ENCODE measurements at places on chromosomes 11 and 22.

- DNase-seq: no peak
These were observed 94.9 kb upstream of the SEPTIN5 start for GRCh38 chr22:19619144-19620009.

- DNase-seq: no peak
These were observed 108.5 kb downstream of the TP53I11 start for GRCh38 chr11:44842220-44842619.

- no peak for DNase-seq
These were observed 307.8 kb downstream of the MN1 start for GRCh38 chr22:27493796-27494195.

- DNase-seq: no peak
These were observed 288.3 kb downstream of the CADM1 start for GRCh38 chr11:115215694-115216617.

GRCh38 chr11:117989351-117990102 is 3.3 kb downstream of the IL10RA start:
- DNase-seq: no peak

DNA sequence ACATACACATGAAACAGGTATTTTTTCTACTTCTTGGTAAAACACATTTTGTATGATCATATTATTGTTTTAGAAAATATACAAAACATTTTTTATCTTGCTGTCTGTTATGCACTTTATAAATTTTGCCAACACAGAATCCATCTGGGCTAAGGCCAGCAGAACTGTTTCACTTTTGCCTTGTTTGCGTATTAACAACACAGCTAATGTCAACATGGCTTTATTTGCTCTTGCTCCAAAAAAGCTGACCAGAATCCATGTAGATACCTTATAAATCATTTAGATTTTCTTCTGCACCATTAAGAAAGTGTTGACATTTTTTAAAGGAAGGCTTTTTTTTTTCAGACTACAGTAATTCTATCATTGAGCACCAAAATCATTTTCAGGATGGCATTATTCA is 58.1 kb upstream of the PGR start:
- no peak for DNase-seq

GRCh38 chr11:75996523-75997442 is 181.8 kb downstream of the UVRAG start:
- no peak for DNase-seq

DNA sequence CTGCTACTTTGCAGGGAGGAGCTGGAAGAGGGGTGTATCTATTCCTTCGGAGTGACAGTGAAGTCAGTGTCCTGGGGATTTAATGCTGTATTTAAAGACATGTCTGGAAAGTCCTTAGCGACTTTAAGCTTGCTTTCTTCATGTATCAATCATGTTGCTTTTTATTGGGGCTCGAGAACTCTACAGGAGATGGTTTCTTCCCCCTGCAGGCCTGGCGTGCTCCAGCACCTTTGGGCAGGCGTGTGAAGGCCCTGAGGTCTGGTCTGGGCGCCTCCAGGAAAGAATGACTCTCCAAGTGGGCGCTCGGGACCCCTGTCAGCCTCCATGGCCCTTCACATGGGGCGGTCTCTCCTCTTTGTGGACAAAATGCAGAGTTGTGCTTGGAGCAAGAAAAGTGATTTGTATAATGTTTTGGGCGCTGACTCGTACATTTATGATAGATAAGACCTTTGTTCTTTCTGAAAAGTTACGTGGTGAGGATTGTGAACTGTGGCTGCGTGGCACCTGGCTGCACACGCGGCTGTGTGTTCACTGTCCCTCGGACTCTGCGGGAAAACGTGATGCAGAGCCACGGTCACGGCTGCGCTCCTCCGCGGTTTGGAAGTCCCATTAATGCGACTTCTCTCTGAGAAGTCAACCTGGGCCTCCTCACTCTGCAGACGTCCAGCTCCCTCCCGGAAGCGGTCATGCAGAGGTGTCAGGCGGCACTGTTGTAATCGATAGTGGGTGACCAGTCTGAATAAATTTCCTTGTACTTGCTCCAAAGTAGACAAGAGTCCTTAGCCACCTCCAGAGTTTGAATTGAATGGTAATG is 282.5 kb downstream of the TBC1D22A start:
- no peak for DNase-seq

DNA sequence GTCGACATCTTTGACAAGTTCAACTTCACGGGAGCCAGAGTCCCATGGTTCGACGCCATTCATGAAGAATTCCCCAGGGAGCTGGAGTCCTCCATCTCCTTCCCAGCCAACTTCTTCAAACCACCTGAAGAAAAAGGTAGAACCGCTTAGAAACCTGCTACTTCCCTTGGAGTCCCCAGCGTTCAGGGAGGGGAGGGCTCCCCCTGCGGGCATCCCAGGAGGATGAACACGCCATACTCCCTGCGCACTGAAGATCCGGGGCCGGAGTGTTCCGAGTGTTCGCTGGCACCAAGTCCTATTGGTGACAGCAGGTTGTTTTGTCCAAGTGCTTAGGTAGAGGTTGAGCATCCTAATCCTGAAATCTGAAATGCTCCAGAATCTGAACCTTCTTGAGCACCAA is 51.7 kb upstream of the PRODH start:
- DNase-seq: no peak

GRCh38 chr11:123694551-123694950 is 40.1 kb upstream of the SCN3B start:
- no peak for DNase-seq

DNA sequence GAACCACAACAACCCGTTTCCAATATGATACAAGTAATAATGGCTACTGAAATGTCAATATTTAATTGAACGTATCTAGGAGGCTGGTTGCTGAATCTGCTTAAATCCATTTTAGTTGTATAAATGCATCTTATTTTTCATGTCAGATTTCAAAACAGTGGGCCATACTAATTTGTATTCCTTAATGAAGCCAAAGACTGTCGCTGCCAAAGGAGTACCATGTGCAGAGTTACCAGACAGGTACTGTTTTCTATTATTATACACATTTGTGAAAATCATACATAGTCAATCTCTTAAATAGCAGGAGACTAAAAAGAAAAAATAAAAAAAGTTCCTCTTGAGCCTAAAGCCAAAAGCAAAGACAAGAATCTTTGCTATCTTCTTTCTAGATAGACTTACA is 632.3 kb downstream of the LRRC4C start:
- no peak for DNase-seq

GRCh38 chr22:24845041-24845898 is 39.3 kb downstream of the SGSM1 start:
- no peak for DNase-seq

DNA sequence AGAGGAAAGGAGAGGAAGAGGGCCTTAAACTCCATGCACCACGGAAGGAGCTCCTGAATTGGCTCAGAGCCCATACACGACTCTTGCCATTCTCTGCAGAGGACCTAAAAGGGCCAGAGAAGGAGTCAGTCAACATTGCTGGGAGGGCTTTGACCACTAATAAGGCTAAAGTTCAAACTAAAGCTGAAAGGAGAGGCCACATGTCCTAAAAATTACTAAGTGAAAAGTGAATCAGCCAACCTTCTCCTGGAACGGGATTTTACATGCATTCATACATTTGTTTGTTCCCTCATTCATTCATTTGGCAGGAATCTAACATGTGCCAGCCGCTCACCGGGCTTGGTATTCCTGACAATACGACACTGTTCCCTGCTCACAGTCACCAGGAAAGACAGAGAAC is 10.5 kb downstream of the CLMP start:
- DNase-seq: no peak

DNA sequence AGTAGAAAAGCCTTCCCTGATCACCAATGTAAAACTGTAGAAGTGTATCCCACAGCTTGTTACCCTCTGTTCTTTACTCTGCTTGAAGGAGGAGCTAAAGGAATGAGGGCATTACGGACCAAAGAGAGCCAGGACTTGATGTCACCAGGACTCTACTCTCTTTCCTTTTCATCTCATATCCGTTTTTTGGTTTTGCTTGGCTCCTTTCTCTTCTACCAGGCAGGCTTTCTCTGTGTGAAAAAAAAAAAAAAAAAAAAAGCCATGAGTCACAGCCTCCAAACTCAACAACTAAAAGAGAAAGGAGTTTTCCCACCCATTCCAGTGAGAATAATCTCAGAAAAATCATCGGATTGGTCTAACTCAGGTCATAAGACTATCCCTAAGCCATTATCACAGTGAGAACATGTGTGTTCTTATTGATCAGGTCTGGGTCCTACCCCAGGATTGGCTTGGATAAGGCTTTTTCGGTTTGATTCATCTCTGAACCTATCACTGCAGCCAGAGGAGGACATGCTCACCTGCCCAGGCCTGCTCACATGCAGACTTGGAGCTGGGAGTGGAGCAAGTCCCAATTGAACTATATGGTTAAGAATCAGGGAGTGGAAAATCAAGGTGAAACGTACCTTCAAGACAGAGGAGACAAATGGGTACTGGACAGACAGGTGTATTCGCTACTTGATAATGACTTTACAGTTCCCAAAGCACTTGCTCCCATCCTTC is 19.4 kb upstream of the LRRC55 start:
- DNase-seq: no peak

- DNase-seq: no peak
These were observed 860.7 kb upstream of the CCDC90B start for GRCh38 chr11:84146826-84147225.

GRCh38 chr11:66894141-66894540 is 37.3 kb downstream of the LRFN4 start:
- DNase-seq: no peak

GRCh38 chr22:26890870-26891269 is 233.5 kb downstream of the MIAT start:
- DNase-seq: no peak

GRCh38 chr11:103997082-103997481 is 39.4 kb upstream of the DDI1 start:
- no peak for DNase-seq

DNA sequence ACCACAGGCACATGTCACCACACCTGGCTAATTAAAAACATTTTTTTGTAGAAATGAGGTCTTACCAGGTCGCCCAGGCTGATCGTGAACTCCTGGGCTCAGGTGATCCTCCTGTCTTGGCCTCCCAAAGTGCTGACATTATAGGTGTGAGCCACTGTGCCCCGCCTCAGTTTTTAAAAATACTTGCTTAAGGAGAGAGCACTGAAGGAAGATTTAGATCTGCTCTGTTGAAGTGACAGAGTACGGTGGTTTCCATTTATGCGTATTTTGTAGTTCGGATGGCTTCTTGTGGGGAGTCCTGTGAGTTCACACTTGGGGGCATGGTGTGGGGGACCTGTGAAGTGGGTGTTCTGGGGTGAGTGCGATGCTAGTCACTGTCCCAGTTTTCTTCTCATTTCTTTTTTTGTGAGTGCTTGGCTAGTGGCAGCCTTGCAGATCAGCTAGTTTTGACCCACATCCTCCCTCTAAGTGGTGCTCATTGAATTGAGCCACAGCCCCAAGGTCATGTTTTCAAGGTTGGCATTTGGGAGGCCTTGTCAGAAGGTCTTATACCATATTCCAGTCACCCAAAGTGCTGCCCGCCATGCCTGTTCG is 31.5 kb downstream of the PTPRJ start:
- no peak for DNase-seq

DNA sequence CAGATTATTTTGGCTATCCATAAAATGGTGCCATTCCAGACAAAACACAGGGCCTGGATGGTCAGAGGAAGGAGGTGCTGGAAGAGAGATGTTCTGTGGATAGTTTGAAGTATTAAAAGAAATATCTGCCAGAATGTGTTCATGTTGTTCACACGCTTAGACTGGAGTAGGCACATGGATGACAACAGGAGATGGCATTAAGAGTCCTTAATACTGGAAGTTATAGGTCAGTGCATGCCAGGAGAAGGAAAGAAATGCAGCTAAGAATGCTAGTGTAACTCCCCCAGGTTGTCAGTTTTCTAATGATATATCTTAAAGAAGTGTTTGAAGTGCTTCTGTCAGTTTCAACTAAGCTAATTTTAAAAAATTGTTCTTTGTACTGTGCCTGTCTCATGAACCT is 20.2 kb downstream of the KREMEN1 start:
- no peak for DNase-seq

GRCh38 chr22:27434898-27435297 is 366.7 kb downstream of the MN1 start:
- DNase-seq: no peak

DNA sequence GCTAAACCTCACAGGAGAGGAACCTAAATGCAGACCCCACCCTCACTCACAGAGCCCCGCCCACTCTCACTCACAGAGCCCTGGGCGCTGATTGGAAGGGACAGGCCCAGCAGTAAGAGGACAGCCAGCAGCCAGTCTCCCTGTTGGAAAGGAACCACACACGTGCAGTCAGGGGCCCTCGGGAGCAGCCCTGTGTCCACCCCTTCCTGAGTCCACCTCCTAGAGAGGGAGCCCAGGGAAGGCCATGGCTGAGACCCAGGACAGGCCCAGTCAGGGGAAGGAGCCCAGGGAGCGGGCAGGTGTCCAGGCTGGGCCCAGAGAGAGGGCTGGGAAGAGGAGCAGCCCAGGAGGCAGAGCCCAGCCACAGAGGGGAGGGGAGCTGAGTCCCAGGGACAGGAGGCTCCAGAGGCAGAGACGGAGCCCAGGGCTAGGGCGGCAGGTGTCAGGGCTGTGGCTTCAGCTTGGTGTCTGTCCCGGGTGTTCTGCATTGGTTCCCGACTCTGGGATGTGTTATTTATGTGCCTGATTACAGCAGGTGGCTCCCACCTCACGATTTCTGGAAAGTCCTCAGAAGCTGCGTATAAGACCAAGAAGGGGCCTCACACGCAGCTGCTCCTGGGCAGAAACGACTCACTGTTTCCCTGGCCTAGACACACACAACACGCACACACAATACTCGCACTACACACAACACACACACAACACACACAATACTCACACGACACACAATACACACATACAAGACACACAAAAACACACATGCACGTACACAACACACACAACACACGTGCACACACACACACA is 9.0 kb upstream of the APOBEC3H start:
- no peak for DNase-seq

DNA sequence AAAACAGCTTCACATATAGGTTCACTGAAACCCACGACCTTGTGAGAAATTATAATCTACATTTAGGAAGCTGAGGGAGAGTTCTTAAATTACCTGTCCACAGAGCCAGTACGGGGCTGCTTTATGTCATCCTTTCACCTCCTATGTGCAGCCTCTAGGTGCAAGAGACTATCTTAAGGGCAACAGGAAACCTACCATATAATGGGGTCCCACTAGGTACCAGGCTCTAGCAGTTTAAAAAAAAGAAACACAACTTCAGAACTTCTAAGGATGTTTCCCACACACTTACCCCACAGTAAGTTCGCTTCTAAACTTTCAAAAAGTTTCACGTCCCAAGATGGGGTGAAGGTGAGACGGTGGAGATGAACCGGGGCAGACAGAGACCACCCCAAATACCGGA is 573 bp downstream of the STK33 start:
- DNase-seq: no peak

- DNase-seq: no peak
These were observed 115.5 kb upstream of the DDI1 start for GRCh38 chr11:103920933-103921332.

GRCh38 chr11:42412590-42412989 is 899.2 kb upstream of the API5 start:
- no peak for DNase-seq

- DNase-seq: no peak
These were observed 995 bp downstream of the TMEM134 start for GRCh38 chr11:67468056-67468455.
